ENCODE measurements at places on chromosomes 4 and X.

DNA sequence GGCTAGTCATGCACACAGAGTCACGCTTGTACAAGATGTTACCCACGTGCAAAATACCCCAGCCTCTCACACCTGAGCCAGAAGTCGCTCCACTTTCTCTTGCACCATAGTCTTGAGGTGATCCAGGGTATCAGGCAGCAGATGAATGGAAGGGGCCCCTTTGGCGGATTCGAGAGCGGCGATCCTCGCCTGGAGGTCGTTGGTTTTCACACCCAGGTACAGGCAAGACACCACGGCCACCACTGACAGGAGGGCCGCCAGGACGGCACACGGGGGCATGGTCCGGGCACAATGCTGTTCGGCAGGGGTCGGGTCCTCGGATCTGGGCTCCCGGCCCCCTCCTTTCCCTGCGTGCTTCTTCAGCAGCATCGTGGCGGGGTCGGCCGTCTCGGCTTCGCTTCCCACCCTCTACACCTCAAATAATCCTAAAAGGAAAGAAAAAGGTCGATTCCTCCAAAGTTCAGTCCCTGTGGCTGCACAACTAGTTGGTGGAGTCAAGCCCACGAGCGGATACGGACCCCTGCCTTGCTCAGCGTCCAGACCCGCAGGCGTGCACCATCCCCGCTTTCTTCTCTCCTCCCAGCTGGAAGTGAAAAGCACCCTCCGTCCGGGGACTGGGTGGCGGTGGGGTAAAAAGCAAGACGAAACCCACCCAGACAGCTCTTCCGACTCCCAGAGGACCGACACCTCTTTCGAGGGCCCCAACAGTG is 652 bp downstream of the COL25A1 start:
- no peak for DNase-seq

- no peak for DNase-seq
These were observed 77.9 kb downstream of the BTC start for GRCh38 chr4:74716436-74716765.

GRCh38 chr4:168291242-168291641 is 27.3 kb downstream of the DDX60 start:
- no peak for DNase-seq

DNA sequence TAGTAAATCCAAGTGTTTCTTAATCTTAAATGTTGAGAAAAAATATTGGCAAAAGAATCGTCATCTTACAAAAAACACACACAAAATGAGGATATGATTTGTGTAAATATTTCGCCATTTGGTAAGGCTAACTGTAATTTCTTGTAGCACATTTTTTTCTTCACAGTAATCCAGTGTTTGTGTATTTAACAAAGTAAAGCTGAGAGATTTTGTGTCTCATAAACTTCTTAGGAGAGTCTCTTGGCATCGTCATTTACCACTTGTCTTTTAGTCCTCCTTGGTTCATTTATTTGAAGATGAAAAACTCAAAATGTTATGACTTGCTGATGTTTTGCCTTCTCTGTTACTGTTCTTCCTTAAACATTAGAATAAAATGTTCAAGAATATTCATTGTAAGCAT is 326.7 kb upstream of the PITX2 start:
- no peak for DNase-seq

GRCh38 chr4:54802336-54802735 is 144.6 kb downstream of the KIT start:
- DNase-seq, result no peak

DNA sequence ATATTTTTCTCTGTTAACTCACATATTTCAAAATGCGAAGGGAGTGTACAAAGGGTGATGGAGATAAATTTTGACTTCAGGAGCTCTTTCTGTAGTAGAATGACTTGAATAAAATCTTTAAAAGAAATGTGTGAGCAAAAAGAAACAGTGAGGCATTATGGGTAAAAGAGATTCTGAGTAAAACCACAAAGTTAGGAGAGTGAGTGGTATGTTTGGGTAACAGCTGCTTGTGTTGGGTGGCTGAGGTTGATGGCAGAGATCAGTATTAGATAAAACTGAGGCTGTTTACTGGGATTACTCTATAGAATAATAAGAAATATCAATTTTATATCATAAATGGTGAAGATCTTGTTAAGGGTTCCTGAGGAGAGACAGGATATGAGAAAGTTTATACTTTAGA is 434.2 kb upstream of the AMOT start:
- DNase-seq, result no peak

GRCh38 chrX:47366041-47366722 is 4.2 kb upstream of the ZNF157 start:
- no peak for DNase-seq

GRCh38 chrX:46838974-46839480 is 2.2 kb downstream of the RP2 start:
- no peak for DNase-seq

DNA sequence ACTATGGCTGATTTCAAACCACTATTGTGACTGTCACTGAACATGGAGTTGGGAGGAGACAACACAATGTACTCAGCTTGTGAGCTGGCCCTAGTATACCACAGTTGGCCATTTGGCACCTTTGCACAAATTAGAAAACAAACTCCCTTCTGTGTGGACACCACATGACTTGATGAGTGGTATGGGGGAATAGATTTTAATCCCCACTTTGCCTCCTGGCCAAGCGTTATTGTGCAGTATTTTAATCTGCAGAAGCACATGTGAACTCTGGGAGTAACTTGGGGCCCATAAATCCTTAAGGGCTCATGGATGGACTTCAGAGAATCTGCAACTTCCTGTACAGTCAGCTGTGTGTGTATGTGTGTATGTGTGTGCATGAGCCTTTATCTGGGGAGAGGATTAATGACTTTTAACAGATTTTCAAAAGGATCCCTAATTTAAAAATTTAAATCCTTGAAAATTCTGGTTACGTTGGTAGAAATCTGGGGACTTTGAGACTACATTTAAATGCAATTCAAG is 105.0 kb upstream of the PAQR3 start:
- no peak for DNase-seq

DNA sequence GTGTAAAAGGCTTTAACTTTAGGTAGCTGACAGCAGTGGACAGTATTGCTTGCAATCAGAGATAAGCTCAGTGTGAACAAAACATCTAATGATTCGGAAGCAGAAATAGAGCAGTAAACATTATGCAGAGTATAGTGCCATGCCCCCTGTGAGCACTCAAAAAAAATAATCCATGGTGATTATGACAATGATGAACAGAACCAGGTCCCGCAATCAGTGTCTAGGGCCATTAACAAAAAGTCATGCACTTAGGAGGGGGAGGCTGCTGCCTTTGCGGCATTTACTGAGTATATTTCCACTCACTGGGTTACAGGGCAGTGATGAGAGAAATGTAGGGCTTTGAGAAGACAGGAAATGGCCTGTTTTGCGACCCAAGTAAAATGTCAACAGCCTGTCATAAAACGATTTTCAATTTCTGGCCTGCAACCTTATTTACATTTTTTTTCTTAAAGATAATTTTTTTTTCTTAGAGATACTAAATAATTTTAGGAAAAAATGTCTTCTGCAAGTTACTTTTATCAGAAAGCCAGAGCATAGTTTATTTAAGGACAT is 27.3 kb upstream of the NEIL3 start:
- no peak for DNase-seq

- DNase-seq, result no peak
These were observed 42.2 kb upstream of the SORCS2 start for GRCh38 chr4:7150036-7150635.

DNA sequence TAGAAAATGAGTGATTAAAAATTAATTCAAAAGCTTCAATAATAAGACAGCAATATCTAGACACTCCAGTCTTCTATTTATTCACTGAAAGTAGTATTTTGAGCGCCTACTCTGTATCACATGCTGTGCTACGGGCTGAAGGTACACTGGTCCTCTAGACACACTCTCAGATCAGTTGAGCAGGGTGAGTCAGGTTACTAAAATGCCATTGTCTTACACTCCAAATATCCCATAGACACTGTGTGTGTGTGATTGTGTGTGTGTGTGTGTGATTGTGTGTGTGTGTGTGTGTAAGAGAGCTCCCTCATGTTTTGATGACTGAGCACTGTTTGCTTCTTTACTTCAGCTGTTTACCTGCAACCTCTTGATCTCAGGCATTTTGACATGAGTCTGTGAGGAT is 342.8 kb upstream of the BOD1L1 start:
- DNase-seq, result no peak

DNA sequence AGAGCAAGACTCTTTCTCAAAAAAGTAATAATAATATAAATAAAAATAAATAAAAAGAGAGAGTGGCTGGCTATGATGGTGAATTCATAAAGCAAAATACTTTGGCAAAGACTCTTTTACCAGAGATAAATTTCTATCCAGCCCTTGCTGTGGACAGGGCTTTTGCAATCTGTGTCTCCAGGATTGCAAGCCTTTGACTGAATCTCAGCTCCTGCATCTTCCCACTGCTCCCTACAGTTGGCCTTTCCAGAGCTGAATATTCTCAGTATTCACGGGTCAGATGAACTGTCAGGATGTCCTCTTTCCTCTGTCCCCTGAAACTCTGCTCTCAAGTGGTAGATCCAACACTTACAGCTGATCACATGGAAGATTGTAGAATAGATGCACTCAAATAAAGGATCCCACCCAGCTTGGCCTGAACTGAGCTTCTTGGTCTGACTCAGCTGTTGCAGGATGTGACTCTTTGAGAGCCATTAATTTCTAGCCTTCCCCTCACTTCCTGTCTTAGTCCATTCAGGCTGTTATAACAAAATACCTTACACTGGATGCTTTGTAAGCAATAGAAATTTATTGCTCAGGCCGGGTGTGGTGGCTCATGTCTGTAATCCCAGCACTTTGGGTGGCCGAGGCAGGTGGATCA is 123.4 kb upstream of the GUCY1A1 start:
- DNase-seq, result no peak

DNA sequence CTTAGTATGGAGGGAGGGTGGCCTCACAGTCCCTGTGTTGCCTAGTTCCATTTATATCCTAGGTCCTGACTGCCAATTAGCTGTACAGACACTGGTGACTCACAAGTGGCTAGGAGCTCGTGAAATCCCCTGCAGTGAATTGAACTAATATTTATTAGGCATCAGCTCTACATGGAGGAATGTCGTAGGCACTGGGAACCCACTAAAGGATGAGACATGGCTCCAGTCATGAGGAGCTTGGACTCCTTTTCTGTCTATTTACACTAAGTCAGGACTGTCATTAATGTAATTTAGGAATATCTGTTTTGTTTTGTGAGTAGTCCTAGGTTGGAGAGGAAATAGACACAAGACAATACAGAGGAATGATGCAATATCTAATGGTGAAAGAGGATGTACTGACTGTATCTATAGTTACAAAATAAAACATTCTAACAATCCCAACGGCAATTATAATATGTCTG is 67.7 kb downstream of the MID1IP1 start:
- no peak for DNase-seq

DNA sequence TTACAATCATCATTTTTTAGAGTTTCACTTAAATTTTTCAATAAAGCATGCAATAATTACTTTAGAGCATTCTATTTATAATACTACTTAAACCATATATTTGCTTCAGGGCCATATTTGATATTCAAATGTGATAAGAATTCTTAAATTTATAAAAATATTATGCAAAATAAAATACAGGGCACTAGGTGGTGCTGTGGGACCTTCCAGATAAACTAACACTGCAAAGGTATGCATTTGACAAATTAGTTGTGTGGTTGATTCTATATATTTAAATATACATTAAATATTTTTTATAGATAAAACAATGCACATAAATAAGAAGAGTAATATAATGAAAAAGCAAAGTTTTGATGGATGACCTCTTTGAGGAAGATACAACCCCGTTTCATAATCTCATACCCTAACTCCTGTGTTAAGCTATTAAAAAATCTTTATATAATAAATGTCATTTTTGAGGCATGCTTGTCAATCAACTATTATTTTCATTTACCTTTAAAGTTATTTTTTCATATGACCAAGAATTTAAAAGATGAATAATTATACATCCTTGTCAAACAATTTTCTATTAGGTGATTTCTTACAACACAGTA is 128.4 kb downstream of the REELD1 start:
- no peak for DNase-seq

DNA sequence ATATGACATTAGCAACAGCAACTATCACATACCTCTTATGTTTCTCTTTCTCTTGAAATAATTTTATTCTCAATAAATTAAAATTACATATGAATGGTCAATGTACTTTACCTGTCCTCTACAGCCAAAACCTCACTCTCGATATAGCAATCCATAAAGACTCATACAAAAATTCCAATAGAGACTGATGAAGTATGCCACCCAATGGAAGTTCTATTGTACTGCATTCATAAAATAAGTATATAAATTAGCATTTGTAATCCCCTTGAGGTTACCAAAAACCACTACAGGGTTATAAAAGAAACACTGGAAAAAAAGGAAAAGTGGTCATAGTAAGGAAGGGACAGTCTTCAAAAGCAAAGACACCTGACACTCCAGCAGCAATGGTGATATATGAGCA is 32.8 kb downstream of the CLDN2 start:
- no peak for DNase-seq

- no peak for DNase-seq
These were observed 88.2 kb upstream of the CAMK2D start for GRCh38 chr4:113849771-113850170.

GRCh38 chrX:23883737-23884354 is 23.9 kb downstream of the APOO start:
- no peak for DNase-seq

GRCh38 chrX:16202943-16203342 is 35.7 kb downstream of the MAGEB17 start:
- no peak for DNase-seq

- no peak for DNase-seq
These were observed 123.8 kb upstream of the CXCL13 start for GRCh38 chr4:77481856-77482255.

- DNase-seq, result no peak
These were observed 9.0 kb downstream of the HAND2 start for GRCh38 chr4:173520921-173521466.

- no peak for DNase-seq
These were observed 25.0 kb downstream of the GPR174 start for GRCh38 chrX:79169484-79169883.

DNA sequence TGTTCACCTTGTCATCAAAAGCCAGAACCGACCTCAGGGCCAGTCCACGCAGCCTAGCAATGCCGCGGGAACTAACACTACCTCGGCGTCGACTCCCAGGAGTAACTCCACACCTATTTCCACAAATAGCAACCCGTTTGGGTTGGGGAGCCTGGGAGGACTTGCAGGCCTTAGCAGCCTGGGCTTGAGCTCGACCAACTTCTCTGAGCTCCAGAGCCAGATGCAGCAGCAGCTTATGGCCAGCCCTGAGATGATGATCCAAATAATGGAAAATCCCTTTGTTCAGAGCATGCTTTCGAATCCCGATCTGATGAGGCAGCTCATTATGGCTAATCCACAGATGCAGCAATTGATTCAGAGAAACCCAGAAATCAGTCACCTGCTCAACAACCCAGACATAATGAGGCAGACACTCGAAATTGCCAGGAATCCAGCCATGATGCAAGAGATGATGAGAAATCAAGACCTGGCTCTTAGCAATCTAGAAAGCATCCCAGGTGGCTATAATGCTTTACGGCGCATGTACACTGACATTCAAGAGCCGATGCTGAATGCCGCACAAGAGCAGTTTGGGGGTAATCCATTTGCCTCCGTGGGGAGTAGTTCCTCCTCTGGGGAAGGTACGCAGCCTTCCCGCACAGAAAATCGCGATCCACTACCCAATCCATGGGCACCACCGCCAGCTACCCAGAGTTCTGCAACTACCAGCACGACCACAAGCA is 898 bp downstream of the UBQLN2 start:
- no peak for DNase-seq
